ENCODE measurements at places on chromosomes 6 and 20. TPM values are rescaled to one million over a fixed set of nuclear protein-coding genes. Genes with fewer than 3 reads are reported as not detected.

The SDC4 gene
- total RNA-seq: 143 TPM

DNA sequence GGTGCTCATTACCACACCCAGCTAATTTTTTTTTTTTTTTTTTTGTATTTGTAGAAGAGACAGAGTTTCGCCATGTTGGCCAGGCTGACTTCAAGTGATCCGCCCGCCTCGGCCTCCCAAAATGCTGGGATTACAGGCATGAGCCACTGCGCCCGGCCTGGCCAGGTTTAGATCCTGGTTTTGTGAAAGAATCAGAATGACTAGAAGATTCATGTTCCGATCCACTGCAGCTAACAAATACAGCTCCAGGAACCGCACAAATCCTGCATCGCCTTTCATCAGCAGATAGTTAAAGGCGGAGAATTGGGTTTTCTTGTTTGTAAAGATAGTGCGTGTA, 151.2 kb upstream of the AKAP12 start:
- DNase-seq: no peak

DNA sequence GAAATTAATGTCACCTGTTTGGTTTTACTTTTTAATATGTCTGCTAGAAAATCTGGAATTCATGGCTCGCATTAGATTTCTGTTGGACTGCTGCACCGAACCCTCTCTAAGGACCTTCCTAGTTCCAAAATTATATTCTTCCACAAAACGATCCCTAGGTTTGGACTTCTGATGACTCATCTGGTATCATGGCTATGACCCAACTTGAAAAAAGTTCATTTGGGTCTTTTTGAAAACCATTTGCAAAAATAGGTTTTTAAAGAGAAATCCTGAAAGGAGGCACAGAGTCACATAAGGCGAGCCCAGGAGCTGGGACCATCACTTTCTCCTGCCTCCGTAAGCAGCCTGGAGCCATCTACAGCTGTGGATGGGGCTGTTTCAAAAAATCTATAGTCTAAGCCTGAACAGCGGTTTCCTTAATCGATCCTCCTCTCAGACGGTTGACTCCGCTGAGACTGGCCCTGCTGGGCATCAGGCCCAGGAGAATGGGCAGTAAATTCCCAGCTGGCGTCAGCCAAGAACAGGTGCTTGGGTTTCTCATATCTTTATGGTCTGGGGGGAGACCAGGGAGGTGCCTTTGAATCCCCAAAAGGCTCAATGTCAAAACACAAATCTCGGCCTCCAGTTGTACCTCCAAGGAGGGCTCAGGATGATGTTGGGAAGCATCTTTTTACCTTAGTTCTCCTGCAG, 44.6 kb downstream of the SLC24A3 start:
- no peak for DNase-seq

- no peak for DNase-seq
Observed at GRCh38 chr20:55375920-55376319, 629.4 kb downstream of the CBLN4 start.

GRCh38 chr6:29520232-29520631, 32.5 kb upstream of the MAS1L start:
- DNase-seq: no peak

- DNase-seq: no peak
Observed at GRCh38 chr6:113439866-113440265, 417.3 kb upstream of the MARCKS start.

GRCh38 chr6:32685603-32686002, 19.1 kb upstream of the HLA-DQB1 start:
- peak; percentile 64 for DNase-seq

GRCh38 chr6:53104916-53105315, 39.7 kb downstream of the FBXO9 start:
- no peak for DNase-seq
